Keratinocyte (primary cell): ENCODE measurements at places on chromosomes 5 and 9. TPM values are rescaled to one million over a fixed set of nuclear protein-coding genes. Genes with fewer than 3 reads are reported as not detected.

DNA sequence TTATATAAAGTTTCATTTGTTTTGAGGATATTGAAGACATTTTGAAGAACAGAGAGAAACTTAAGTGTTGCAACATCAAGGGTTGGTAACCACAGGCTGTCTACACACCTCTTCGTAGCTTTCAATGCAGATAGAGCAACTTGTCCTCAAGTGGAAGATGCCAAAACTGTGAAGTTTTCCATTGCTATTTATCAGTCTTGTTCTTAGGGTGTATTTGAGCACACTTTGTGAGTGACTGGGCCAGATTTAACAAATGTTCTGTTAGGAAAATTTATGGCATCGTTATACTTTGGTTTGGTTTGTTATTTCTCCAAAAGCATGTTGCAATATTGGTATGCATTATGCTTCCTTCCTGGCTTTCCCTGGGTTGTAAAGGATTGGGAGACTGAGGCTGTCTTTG, 31.6 kb downstream of the NNT start:
- DNase-seq: no peak

DNA sequence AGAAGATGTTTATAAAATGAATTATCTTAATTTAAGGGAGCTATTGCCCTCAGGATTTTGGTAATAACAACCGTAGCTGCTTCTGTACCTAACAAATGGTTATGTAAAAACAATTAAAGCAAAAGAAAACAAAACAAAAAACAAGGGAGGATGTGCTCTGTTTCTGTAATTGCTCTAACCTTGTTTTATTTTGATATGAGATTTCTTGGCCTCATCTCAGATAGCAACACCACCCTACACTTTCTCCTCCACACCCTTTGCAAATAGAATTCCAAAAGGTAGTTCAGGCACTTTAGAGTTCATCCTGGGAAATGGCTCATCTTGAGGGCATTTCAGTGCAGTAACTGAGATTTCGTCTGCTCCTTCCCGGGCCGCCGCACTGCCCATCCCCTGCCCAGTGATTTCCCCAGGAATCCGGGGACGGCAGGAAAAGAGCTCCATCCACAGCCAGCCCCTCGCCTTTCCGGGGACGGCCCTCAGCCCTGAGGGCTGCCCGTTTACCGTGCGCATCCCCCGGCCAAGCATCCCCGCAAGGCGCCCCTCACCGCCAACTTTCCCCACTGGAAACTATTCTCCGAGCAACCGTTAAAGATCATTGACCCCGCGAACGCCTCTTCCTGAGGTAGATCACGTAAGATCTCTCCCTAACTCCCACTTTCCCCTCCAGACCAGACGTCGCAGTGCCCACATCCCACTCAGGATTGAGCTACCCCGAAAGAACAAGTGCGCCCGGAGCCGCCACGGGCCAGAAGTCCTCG, 1.2 kb downstream of the FNBP1 start:
- DNase-seq: no peak

DNA sequence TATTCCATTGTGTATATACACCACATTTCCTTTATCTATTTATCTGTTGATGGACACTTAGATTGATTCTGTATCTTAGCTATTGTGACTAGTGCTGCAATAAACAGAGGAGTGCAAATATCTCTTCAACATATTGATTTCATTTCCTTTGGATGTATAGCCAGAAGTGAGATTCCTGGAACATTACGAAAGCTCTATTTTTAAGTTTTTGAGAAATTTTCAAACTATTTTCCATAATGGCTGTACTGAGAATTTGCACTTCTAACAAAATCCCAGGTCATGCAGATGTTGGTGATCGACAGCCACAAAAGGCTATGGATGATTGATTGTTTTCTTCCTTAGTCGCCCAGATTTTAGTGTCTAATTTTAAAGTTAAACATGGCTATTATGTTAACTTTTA, 132.7 kb upstream of the MTAP start:
- no peak for DNase-seq

DNA sequence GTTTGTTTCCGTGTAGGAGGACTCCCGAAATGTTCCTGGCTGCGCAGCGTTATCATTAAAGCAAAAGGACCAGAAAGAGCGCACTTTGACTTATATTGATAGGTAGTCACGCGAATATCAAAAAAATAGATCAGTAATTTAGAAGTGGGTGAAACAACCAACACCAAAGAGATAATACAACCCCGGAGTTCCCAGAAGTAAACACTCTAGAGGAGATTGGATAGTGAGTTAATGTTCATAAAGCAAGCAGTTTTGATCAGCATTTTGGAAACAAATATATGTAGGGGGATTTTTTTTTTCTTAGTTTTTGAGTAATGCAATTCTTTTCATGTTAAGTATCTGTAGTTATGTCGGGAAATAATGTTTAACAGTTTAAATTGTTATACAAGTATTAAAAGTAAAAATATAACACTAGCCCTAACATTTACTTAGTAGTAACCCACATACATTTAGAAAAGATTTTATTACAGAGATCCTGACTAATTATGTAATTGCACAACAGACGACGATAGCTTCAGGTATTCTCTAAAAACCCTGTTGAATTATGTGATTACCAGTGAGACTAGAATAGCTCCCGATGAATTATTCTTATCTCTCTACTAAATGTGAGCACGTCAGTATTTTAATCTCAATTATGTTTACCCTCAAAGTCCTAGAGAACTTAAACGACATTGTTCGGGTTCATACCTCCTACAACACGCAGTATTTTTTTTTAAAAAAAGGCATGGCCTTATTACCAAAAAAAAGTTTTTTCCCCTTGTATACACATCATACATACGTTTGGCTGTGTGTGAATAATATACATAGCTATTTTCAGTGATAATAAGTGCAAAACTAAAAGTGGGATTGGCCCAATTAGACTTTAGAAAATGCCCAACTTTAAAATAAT, 9.4 kb upstream of the NFIB start:
- no peak for DNase-seq

GRCh38 chr9:73667749-73668148, 516.1 kb downstream of the ANXA1 start:
- no peak for DNase-seq

- DNase-seq: no peak
These were observed 25.0 kb upstream of the MATR3 start for GRCh38 chr5:139268364-139269202.

The GLRA1 gene
- not detected in 3 replicates for polyA plus RNA-seq

The PCDHGA4 gene
- 0.05 to 0.15 TPM (median 0.14 TPM) in 3 replicates for polyA plus RNA-seq

The PKD2L2 gene
- 0.10 TPM in 1 of 3 replicates, not detected in the others for polyA plus RNA-seq
